Renal cortical epithelial cell (primary cell): ENCODE measurements at places on chromosomes 6 and 20. TPM values are rescaled to one million over a fixed set of nuclear protein-coding genes. Genes with fewer than 3 reads are reported as not detected.

Gene TP53TG5
- total RNA-seq: not detected in 2 replicates

Gene DLL1
- 0.15 and 2.1 TPM in 2 replicates for total RNA-seq

Gene ACSS1
- 1.2 and 11.8 TPM in 2 replicates for total RNA-seq

Gene VSTM2L
- total RNA-seq: 8.0 and 12.7 TPM in 2 replicates

Gene HLA-DRB5
- total RNA-seq: 0.20 and 0.87 TPM in 2 replicates

Gene SAPCD1
- 0.50 and 0.69 TPM in 2 replicates for total RNA-seq
